SK-N-MC (cell line): ENCODE measurements at places on chromosomes 6 and 20.

GRCh38 chr6:156887623-156888269 is 110.6 kb downstream of the ARID1B start:
- no peak for DNase-seq

DNA sequence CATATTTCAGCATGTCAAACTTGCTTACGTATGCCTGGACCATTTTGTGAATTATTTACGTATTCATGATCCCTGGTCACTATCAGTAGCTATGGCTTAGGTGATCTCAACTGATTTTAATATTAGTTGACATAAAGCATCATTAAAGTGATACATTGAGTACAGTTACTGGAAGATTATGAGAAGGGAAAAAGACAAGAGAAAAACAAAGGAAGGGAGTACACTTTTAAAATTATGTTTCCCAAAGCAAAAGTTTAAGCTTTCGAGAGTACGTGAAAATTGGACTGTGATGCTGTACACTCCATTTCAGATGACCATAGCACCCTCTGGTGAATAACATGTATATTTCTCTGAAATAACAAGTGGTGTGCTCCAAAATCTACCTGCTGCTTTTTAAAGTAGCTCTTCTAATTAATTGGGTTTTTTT is 215.0 kb upstream of the HSF2 start:
- DNase-seq: no peak

GRCh38 chr20:51128198-51128597 is 105.3 kb upstream of the KCNG1 start:
- DNase-seq: no peak

GRCh38 chr20:63067266-63067635 is 60.5 kb upstream of the BHLHE23 start:
- no peak for DNase-seq

DNA sequence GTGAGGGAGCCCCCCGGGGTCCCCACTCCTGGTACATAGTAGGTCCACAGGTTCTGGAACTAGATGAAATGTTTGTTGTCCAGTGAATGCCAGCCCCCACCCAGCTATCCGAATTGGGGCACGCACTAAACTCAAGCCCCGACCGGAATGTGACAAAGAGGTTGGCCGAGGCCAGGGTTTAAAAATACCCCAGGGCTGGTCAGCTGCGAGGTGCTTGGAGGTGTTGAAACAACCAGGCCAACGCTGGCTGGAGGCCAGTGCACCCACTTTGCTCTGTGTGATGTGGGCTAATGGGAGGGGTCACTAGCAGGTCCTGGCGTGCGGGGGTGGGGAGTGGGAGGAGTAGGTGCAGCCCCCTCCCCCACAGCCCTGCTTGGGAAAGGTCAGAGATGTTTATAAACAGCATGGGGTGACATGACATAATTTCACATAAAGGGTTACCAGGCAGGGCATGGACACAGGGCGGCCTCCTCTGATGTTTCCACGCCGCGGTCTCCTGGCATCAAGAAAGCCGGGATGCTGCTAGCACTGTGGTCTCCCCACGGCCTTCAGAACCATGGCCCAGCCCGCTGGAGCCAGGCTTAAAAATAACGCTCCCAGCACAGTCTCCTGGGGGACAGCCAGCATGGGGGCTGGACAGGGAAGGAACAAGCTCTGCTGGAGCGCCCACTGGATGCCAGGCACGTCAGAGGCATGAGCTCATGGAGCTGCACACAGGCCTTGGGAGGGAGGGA is 111.2 kb upstream of the PTPN1 start:
- no peak for DNase-seq

- DNase-seq: no peak
These were observed 973.2 kb upstream of the SLC35B3 start for GRCh38 chr6:9408402-9409117.

- no peak for DNase-seq
These were observed 514.3 kb upstream of the JARID2 start for GRCh38 chr6:14731611-14732010.

- no peak for DNase-seq
These were observed 548 bp upstream of the TMEM74B start for GRCh38 chr20:1185316-1185741.

DNA sequence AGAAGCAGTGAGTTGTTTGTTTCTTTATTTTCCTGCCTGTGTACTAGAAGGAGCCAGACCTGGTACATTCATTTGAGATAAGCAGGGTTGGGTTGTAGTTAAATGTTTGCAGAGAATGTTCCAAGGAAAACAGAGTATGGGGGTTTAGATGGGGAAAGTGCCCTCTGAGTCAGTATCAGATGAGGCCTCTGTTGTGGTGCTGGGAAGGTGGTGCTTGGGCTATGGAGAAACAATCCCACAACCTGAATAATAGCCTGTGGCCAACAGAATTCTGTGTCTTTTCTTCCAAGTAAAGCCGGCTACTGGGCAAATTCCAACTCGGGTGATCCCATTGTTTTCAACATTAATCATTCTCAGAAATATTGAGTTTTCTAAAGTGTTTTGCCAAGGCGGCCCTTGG is 109.3 kb downstream of the RNF144B start:
- DNase-seq: no peak

DNA sequence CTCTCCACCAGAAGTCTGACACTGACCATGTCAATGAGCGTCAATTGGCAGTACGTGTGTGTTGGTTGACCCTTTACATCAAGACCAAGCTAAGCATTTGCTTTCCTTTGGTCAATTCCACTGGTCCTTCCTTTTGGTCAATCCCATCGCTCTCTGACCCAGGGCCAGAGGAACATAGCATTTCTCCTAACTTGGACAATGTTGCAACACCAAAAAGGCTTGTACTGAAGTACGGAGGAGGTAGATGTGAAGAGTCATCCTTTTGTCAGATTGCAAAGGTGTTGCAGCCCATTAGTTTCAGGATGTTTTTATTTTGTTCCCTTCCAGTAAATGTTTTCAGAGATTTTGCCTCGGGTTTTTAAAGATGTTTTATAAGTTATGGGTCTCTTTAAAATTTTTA is 24.6 kb downstream of the EDN1 start:
- no peak for DNase-seq
